CD4-positive, alpha-beta memory T cell (primary cell): ENCODE measurements at places on chromosomes 4 and X. TPM values are rescaled to one million over a fixed set of nuclear protein-coding genes. Genes with fewer than 3 reads are reported as not detected.

PFKFB1 gene
- total RNA-seq, result 0.78 TPM

UNC5C gene
- not detected for total RNA-seq

GAGE13 gene
- not detected for total RNA-seq

MAGEA12 gene
- not detected for total RNA-seq

INTU gene
- total RNA-seq, result not detected

FREM3 gene
- total RNA-seq, result not detected

SHROOM3 gene
- total RNA-seq, result not detected

FAM53A gene
- 0.89 TPM for total RNA-seq

TBC1D9 gene
- total RNA-seq, result 0.38 TPM

OPRPN gene
- total RNA-seq, result not detected

KIF4A gene
- 0.08 TPM for total RNA-seq

ARSJ gene
- 0.17 TPM for total RNA-seq

UGT2B15 gene
- not detected for total RNA-seq

MAP7D3 gene
- 10.1 TPM for total RNA-seq
